SK-N-DZ (cell line): ENCODE measurements at places on chromosomes 12 and 14.

- no peak for DNase-seq
These were observed 36.4 kb downstream of the PDE3A start for GRCh38 chr12:20404576-20405346.

DNA sequence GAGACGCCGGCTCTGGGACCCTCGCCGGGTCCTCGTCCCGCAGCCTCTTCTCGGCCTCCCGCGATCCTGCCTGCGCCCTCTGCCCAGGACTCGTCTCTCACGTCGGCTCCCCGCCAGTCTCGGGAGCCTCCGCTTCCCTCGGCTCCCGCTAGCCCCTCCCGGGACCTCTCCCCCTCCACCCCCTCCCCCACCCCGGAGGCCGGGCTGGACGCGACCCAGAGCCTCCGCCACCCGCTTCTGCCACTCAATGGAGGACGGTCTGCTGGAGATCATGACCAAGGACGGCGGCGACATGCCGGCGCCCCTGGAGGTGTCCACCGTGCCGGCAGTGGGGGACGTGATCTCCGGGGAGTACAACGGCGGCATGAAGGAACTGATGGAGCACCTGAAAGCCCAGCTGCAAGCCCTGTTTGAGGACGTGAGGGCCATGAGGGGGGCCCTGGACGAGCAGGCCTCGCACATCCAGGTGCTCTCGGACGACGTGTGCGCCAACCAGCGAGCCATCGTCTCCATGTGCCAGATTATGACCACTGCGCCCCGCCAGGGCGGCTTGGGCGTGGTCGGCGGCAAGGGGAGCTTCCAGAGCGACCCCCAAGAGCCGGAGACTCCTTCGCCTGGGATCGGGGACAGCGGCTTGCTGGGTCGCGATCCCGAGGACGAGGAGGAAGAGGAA is 568 bp downstream of the CCDC184 start:
- DNase-seq: peak; percentile 20

DNA sequence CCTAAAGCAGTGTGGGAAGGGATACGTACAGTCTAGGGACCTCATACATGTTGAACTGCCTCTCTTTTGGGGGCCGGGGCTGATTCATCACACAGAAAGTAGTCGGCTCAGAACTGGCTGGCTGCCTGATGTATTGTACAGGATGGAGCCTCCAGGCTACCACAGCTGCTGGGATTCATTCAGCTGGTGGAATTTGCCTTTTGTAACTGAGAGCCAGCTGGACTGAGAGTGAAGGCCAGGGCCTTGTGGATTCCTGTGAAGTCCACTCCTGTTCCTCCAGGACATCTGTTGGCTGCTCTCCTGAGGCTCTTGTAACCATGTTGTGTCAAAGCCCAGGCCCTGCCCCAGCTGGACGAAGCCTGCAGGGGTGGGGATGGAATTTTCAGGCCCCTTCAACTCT is 116.3 kb upstream of the PRICKLE1 start:
- DNase-seq: no peak

- DNase-seq: peak; percentile 20
These were observed 237.6 kb upstream of the CRY1 start for GRCh38 chr12:107330831-107331431.

GRCh38 chr14:69052181-69052601 is 73.1 kb upstream of the ACTN1 start:
- no peak for DNase-seq

DNA sequence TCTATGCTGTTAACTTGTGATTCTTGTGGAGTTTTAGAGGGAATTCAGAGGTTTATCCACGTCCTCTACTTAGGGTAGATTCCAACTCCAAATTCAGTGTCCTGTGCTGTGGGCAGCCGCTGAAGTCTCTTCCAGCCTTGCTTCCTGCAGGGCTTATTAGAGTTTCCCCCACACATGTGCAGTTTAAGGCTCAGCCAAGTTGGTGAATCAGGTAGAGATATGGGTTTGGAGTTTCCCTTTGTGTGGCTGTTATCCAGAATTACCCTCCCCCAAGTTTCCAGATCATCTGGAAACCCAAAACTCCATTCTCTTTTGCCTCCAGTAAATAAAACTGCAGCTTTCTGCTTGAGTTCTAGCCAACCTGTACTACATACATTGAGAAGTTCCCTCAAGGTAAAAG is 853.7 kb downstream of the GALC start:
- no peak for DNase-seq

DNA sequence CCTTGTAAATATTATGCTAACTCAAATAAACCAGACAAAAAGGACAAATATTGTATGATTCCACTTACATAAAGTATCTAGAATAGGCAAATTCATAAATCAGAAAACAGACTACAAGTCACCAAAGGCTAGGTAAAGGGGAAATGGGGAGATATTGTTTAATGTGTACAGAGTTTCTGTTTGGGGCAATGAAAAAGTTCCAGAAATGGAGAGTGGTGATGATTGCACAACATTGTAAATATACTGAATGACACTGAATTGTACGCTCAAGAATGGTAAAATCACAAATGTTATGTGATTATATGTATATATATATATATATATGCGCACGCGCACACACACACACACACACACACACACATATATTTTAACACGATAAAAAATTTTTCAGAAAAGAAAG is 182.5 kb downstream of the SLC2A13 start:
- DNase-seq: no peak

DNA sequence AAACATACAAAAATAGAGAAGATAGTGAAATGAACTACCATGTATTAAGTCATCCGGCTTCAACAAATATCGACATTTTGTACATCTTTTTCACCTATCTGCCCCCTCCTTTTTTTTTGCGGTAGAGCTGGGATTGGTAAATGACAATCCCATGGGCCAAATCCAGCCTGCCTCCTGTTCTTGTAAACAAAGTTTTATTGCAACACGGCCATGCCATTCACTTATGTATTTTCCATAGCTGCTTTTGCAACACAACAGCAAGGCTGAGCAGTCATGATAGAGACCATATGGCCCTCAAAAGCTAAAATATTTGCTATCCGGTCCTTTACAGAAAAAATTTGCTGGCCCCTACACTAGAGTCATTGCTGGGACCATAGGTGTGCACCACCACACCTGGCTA is 58.1 kb upstream of the PLEKHG3 start:
- DNase-seq: no peak

GRCh38 chr12:116878567-116879508 is 2.4 kb downstream of the HRK start:
- DNase-seq: no peak

- peak; percentile 86 for DNase-seq
These were observed 1.3 kb downstream of the ZC3H10 start for GRCh38 chr12:56119361-56119796.

DNA sequence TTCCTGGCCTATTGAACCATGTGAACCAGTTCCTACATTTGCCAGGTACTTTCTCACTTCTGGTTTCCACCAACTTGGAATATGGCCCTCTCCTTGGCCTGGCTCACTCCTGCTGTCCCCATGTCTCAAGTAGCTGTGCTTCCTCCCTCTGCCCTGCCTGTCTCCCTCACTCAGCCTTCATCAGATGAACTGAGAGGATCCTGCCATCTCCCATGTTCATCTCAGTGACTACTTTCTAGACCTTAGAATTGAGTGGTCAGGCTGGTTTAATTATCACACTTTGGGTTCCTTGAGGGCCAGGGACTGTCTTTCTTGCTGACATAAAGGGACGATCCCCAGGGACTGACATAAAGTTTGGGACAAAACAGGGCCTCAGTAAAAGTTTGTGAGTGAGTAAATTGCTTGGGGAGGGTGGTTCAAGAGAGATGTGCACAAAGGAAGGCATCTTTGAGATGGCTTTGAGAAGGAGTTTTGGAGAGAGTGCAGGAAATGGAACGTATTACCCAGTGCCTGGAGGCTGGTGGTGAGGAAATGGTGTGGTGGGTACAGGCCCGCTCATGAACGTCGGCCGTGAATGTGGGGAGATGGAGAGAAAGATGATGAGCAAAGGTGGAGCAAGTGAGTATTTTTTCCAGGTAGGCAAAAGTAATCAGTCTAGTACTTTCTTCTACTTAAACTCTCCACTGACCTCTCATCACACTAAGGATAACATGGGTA is 20.8 kb downstream of the DYRK2 start:
- no peak for DNase-seq

GRCh38 chr12:68332728-68333630 is 817 bp upstream of the MDM1 start:
- no peak for DNase-seq

GRCh38 chr14:64184103-64184729 is 110.0 kb downstream of the ESR2 start:
- no peak for DNase-seq

- no peak for DNase-seq
These were observed 1154.5 kb downstream of the AACS start for GRCh38 chr12:126219654-126220279.

DNA sequence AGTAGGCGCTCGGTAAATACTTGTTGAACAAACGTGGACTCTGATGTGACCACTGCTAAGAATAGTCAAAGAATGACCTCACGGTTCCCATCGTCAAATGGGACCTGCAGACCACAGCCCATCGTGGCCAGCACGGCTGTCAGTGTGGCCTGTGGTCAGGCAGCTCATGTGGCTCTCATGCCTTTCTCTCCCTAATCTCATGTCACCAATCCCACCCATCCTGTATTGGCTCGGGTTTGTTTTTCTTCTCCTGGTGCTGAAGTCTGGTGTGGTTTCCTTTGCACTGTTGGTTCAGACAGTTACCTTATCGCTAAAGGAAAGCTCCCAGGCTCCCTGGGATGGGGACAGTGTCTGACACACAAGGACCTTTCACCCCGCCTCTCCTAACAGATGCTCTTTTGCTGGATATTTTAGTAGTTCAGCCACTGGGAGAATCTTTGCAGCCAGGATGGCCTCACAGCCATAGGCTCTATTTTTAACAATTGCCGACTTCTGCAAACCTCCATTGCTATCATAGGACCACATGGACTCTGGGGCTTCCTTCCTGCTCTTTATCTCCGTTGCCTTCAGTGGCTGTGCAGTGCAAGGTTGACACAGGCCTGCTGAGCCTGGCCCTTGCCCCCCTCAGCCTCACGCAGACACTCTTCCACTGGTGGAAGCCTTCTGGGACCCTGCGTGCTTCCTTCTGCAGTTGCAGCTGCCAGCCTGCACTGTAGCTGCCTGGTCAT is 293.1 kb upstream of the FKBP4 start:
- DNase-seq: no peak

GRCh38 chr12:67747869-67748742 is 99.6 kb downstream of the DYRK2 start:
- no peak for DNase-seq

- DNase-seq: peak; percentile 53
These were observed 1.1 kb downstream of the SYNE2 start for GRCh38 chr14:63853831-63854293.

DNA sequence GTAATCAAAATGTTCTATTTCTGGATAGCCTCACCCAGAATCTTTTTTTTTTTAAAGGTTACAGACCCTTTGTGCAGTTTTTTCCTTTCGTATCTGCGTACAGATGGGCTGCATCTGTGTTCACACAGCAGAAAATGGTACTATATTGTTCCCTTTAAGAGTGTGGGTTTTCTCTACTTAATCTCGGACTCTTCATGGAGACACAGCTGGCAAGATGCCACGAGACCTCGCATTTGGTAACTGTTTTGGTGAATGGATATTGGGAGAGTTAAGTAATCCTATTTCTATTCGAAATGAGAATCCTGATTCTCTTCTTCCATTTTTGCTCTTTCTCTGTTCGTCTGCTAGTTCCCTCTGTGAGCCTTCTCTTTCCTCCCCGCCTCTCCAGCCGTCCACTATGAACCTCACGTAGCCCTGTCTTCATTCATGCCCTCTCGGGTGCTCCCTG is 85.7 kb downstream of the SAMD4A start:
- DNase-seq: no peak

DNA sequence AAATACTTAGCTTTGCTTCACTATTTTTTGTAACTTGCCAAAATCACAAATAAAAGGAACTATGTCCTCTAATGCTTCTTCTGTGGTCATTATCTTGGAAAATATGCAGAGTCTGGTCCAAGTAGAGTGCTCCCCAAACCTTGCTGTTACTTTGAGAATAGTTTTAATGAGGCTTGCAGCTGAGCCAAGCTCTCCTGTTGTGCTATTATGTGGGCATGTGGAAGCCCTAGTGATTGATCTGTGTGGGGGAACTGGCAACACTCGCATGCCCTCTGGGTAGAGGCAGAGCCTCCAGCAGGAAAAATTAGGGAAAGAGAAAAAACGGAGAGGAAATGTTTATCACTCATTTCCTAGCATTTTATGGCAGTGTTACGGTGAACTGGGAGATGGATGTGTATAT is 473.1 kb downstream of the EGLN3 start:
- DNase-seq: no peak

DNA sequence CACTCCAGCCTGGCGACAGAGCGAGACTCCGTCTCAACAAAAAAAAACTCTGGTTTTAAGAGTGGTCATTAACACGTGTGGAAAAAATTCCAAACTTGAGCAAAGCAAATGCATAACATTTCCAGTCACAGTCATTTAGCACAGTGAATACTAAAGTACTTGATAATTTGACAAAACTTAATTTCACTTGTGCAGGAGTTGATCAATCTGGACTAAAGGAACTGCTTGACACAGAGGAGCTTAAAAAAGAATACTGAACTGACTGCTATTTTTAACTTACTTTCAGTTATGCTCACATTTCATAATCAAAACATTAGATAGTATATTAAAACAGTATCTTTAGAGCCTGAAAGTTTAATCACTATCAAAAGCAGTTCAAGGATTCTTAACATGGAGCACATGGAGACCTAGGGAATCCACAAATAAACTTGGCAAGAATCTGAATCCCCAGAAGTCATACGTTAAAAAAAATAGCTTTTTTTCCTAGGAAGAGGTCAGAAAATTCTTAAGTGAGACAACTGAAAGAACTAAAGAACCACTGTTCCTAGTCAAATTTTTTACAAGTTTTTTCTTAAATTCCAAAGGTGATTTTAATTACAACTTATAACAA is 7.4 kb downstream of the UBE2N start:
- DNase-seq: no peak

- DNase-seq: no peak
These were observed 29.1 kb downstream of the SH2B3 start for GRCh38 chr12:111434680-111435338.

- no peak for DNase-seq
These were observed 129.9 kb upstream of the FRMD6 start for GRCh38 chr14:51521764-51522163.

- no peak for DNase-seq
These were observed 25.8 kb upstream of the NUDT14 start for GRCh38 chr14:105206873-105207272.

GRCh38 chr14:78633752-78634151 is 463.6 kb downstream of the NRXN3 start:
- no peak for DNase-seq

DNA sequence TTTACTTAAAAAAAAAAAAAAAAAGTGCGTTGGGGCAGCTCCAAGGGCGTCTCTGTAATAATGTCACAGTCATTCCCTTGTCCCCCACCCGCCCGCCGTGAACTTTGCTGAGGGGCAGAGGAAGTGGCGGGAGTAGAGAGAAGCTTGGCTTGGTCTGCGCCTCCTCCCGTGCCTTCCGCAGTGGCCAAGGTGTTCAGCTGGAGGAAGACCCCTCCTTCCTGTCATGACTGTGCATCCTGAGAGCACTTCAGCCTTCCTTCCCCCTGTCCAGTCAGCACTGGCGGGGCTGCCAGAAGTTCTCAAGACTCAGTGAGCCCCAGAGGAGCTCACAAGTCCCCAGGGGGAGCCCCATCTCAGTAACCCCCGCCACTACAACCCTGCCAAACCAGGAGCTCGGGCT is 32.2 kb downstream of the AACS start:
- no peak for DNase-seq

- DNase-seq: no peak
These were observed 214.5 kb downstream of the EGLN3 start for GRCh38 chr14:33736299-33736825.
